HT-29 (cell line): ENCODE measurements at places on chromosomes 7 and 10.

GRCh38 chr10:65346466-65346865 is 1579.4 kb upstream of the LRRTM3 start:
- no peak for DNase-seq

- no peak for DNase-seq
These were observed 152.7 kb downstream of the ANK3 start for GRCh38 chr10:60236869-60237524.

GRCh38 chr7:106588422-106589197 is 72.3 kb downstream of the CCDC71L start:
- peak; percentile 44 for DNase-seq

DNA sequence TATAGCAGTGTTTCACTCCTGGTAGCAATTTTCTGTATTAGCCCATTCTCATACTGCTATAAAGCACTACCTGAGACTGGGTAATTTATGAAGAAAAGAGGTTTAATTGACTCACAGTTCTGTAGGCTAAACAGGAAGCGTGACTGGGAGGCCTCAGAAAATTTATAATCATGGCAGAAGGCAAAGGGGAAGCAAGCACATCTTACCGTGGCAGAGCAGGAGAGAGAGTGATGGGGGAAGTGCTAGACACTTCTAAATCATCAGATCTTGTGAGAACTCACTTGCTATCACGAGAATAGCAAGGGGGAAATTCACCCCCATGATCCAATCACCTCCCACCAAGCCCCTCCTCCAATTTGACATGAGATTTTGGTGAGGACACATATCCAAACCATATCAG is 131.6 kb upstream of the EFCAB10 start:
- DNase-seq: no peak
